ENCODE measurements at places on chromosomes 2 and 18.

- DNase-seq: no peak
These were observed 7.9 kb downstream of the TUBB6 start for GRCh38 chr18:12315911-12316310.

GRCh38 chr2:111522231-111522768 is 361.7 kb downstream of the ANAPC1 start:
- no peak for DNase-seq

DNA sequence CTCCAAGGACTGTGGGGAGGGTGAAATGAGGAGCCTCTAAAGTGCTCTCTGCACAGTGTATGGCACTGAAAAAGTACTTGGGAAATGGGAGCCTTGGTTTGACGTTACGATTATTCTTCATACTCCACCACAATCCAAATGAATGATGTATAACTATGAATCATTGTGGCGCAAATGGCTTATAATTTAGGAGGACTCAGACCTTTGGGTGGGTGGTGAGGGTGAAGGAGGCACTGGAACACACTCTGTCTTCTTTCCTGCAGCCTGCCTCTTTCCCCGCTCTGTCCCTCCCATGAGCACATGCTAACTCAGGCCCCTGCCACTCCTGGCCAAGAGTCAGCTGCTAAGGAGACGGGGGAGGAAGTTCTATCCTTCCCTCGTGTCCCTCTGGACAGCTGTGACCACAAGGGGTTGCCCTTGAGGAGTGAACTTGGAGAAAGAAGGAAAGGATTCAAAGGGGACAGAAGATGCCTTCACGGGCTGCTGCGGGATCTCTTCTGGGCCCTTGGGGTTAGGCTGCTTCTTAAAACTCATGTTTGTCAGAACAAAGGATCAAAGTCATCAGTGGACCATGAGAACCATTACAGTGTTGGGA is 36.5 kb downstream of the POLR1A start:
- no peak for DNase-seq

GRCh38 chr18:50788284-50788683 is 31.5 kb downstream of the MRO start:
- DNase-seq: no peak

- DNase-seq: no peak
These were observed 119.0 kb downstream of the PMAIP1 start for GRCh38 chr18:60018618-60019462.

DNA sequence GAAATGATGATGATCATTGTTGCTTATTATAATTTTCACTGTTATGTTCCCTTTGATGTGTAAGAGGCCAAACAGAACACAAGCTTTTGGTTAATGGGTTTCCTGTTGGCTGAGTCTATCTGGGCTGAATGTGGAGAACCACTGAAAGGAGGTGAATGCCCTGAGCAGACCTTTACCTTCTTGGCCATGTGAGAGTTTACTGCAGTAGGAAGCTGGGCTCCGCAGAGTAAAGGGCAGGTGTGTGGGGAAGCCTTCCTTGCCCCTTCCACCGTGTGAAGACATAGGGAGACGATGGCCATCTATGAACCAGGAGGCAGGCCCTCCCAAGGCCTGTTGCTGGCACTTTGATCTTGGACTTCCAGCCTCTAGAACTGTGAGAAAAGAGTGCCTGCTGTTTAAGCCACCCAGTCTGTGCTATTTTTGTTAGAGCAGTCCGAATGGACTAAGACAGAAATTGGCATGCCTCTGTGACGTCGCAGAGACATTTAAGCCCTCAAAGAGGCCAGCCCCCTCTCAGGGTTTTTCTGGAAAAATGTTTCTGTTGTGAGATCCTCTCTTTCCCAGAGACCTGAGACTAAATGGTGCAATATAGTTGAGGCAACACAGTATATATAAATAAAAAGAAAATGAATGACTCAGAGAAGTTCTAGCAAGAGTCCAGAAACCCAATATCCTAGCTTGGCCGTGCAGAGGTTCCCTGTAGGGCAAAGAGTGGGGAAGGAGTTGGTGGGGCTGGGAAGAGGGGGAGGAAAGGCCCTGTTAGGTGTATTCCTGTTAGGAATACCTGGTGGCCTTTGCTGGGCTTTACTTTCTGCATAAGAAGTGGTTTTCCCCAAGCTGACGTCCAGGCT is 121.9 kb upstream of the LGALSL start:
- DNase-seq: no peak

GRCh38 chr2:221156062-221156734 is 415.9 kb downstream of the EPHA4 start:
- no peak for DNase-seq

DNA sequence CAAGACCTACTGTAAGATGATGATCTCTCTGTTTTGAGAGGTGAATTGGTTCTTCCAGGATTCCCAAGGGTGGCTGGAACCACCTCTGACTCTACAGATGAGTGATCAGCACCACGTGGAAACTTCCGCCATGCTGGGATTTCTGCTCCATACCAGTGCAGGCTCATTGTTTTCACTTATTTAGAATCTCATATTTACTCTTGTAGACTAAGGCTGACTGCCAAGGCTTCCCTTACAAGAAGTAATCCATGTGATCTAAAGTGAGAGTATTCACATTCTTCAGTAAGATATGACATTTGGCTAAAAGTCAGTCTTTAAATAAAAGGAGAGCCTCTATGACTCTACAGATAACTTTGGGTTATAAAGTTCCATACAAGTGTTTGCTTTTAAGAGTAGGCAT is 322.9 kb upstream of the RAB12 start:
- no peak for DNase-seq

- DNase-seq: no peak
These were observed 207.0 kb downstream of the CYP26B1 start for GRCh38 chr2:71940695-71941094.

- no peak for DNase-seq
These were observed 48.1 kb upstream of the GALR1 start for GRCh38 chr18:77201506-77201905.

DNA sequence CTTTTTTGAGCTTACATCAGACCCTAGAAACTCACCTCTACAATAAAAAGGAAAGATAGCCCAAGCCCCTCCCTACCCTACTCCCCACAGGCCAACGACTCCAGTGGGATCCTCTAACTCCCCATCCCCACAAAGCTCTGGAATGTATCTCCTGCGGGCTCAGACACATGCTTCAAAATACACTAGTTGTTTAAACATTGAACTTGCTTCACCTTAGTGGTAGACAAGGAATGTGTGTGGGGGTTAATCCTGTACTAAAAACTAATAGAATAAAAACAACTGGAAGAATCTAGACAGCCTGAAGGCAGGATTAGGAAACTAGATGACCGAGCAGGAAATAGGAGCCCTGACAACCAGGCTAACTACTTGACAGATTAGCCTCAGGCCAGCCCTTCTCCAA is 211.5 kb downstream of the SUCLG1 start:
- no peak for DNase-seq

GRCh38 chr2:183284606-183285005 is 160.4 kb downstream of the NUP35 start:
- DNase-seq: no peak

GRCh38 chr2:180647621-180648020 is 332.8 kb upstream of the UBE2E3 start:
- no peak for DNase-seq

- no peak for DNase-seq
These were observed 36.4 kb downstream of the PKDCC start for GRCh38 chr2:42084231-42084671.

DNA sequence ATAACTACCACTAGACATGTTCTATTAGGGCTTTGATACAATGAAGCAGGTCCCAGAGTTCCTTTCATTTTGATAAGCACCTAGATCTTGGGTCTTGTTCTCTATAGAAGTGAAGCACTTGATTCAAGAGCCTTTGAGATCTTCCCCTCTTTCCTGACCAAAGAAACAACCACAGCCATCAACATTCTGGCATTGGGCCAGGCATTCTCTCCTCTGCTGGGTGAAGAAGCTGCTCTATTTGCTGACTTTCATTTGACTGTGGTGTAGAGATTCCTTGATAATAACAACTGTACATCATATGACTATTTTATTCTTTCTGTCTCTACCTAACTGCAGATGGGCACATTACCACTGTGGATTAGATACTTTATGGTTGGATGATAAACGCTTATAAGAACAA is 96.6 kb upstream of the LYPD1 start:
- no peak for DNase-seq

- DNase-seq: no peak
These were observed 175.4 kb downstream of the DPP4 start for GRCh38 chr2:161898633-161899032.

DNA sequence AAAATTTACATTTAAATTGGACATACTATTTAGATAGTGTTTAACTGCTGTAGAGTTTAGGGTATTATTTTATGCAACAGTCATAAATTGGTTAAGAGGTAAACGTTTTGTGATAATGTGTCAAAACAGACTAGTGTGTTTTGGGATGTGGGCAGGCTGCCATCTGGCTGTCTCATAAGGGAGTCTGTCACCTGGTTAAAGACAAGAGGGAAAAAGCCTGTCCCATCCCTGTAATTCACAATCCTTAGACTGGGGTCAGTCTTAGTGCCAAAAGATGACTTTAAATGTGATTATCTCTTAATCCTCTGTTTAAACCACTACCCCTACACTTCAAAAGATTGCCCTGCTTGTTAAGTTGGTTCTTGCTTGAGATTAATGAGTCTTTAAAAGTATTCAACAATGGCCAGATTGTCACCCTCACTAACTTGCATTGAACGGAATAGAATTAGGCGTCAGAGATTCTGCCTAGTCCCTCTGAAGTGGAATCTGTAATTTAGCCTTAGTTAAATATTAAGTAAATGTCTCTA is 59.2 kb downstream of the SGPP2 start:
- no peak for DNase-seq

GRCh38 chr18:13539050-13539449 is 187.3 kb downstream of the FAM210A start:
- DNase-seq: no peak

DNA sequence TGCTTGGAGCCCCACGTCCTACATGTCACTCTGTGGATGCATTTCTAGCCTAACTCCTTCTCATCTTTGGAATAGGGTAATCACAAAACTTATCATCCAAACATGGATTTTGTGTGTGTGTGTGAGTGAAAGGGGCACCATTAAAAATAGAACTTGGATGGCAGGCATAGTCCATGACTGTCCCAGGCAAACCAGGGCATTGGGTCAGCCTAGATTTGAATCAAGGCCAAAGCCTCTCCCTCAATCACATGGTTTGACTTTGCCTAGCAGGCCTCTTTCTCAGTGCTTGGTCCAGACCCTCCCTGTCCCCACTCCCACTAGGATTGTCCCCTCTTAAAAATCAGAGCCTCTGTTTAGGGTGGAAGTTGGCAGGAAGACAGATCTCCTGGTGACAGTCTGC is 67.4 kb upstream of the BCL2L11 start:
- DNase-seq: no peak

GRCh38 chr2:238418196-238418998 is 8.3 kb upstream of the ASB1 start:
- no peak for DNase-seq

- no peak for DNase-seq
These were observed 189.1 kb downstream of the FSHR start for GRCh38 chr2:48965204-48965603.

GRCh38 chr2:225691711-225692110 is 292.2 kb downstream of the NYAP2 start:
- no peak for DNase-seq

DNA sequence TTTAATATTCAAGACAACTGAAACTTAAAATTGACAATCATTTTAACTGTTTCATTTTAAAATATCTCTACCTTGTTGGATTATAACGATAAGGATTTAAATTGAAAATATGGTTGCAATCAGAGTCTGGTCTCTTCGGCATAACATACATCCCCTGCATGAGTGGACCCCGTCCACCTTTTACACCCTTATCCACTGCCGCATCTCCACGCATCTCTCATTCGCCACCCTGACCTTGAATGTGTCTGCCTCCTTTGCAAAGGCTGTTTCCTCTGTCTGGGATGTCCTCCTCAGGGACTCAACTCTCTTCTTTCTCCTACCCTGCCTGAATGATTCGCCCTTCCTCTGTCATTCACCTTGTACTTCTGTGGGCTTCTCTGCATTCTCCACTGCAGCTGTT is 87.6 kb downstream of the SPATS2L start:
- no peak for DNase-seq

DNA sequence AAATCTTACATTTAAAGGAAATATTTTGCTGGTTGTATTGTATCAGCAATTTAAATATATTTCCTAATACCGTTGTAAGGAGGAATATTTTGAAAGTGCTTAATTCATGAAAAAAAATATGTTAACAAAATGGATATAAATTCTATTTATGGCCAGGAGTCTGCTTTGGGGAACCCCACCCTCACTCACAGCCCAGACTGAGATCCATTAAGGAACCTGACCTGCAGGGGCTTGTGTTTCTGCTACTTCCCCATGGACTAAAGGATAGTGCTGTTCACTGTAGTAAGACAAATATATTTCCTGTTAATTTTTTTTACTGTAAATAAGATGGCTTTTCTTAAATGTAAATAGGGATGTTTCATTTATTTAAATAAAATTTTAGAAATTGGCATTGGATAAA is 221.9 kb upstream of the COL3A1 start:
- DNase-seq: no peak

DNA sequence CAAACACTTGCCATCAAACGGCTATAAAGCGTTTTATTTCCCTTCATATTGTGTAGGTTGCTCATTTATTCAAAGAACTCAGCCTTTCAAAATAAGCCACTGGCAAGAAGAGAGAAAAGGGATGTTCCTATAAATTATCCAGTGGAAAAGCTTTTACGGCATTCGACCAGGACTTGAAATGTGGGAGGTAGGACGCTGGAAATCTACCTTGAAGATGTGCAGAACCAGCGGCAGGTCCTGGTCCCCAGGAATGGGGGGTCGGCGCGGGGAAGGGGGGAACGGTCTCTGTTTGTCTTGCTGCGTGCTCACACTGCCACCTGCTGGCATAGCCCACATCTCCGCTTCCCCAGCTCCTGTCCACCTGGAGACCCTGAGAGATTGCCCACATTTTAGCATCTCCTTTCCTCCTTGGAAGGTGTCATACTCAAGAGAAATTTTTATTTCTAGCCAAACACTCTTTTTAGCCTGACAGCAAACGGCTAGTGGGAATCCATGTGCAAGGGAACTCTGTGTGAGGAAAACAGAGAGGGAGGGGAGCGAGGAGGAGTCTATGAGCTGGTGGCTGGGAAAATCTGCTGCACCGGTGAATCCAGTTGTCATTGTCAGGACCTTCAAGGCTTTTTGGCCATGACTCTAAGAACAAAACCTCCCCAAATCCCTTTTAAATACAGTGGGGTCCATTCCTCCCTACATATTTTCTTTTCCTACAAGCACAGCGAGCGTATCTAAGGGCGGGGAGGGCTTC is 349.0 kb upstream of the PKDCC start:
- no peak for DNase-seq

GRCh38 chr2:12931186-12931844 is 214.6 kb downstream of the TRIB2 start:
- no peak for DNase-seq

- DNase-seq: no peak
These were observed 43.6 kb downstream of the TSPYL6 start for GRCh38 chr2:54212456-54212855.

GRCh38 chr2:16625759-16626158 is 39.9 kb downstream of the CYRIA start:
- DNase-seq: no peak

GRCh38 chr2:20643060-20643459 is 7.8 kb downstream of the HS1BP3 start:
- no peak for DNase-seq

Measured in activated CD4-positive, alpha-beta T cell treated with anti-CD3 and anti-CD28 coated beads for 4 hours (primary cell).